M059J (cell line): ENCODE measurements at places on chromosomes 2 and 18. TPM values are rescaled to one million over a fixed set of nuclear protein-coding genes. Genes with fewer than 3 reads are reported as not detected.

The TTC32 gene
- 2.4 and 7.4 TPM in 2 replicates for total RNA-seq

The NT5DC4 gene
- total RNA-seq: not detected in 2 replicates

The NRP2 gene
- 62.0 and 84.6 TPM in 2 replicates for total RNA-seq

The IL18R1 gene
- total RNA-seq: not detected in 2 replicates

The METTL5 gene
- 89.6 and 92.4 TPM in 2 replicates for total RNA-seq

The C2orf66 gene
- total RNA-seq: not detected in 2 replicates

The HRH4 gene
- not detected in 2 replicates for total RNA-seq

GRCh38 chr2:62016957-62017356 lies 111.5 kb downstream of the COMMD1 start:
- no peak for DNase-seq

GRCh38 chr18:9861933-9862332 lies 23.8 kb upstream of the TXNDC2 start:
- DNase-seq: no peak

GRCh38 chr18:55517055-55517454 lies 70.9 kb downstream of the TCF4 start:
- peak; percentile 44 for DNase-seq

DNA sequence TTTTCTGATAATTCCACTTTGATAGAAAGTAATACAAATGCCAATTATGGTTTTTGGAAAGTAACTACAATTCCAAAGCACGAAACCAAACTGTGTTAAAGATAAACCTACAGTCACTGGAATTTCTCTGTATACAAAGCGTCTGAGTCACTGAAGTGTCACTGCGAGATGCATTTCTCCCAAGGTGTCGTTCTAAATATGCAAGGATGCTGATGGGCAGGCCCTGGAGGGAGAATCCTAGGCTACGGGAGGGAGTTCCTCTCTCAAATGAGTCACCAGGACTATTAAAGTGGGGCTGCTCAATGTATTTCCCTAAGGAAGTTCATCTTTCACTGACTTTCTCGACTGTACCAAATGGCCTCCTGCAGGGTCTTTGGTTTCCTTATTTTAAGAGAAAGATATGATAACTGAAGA lies 163.8 kb upstream of the STK17B start:
- DNase-seq: peak; percentile 89

- no peak for DNase-seq
Measured at GRCh38 chr2:43198263-43198662, 28.1 kb downstream of the ZFP36L2 start.

GRCh38 chr18:72830109-72830508 lies 37.7 kb downstream of the NETO1 start:
- DNase-seq: peak; percentile 18

- peak; percentile 13 for DNase-seq
Measured at GRCh38 chr2:134555411-134555810, 163.4 kb downstream of the TMEM163 start.

- DNase-seq: no peak
Measured at GRCh38 chr2:21415234-21415633, 291.5 kb downstream of the TDRD15 start.

GRCh38 chr18:55489034-55489986 lies 98.7 kb downstream of the TCF4 start:
- no peak for DNase-seq

DNA sequence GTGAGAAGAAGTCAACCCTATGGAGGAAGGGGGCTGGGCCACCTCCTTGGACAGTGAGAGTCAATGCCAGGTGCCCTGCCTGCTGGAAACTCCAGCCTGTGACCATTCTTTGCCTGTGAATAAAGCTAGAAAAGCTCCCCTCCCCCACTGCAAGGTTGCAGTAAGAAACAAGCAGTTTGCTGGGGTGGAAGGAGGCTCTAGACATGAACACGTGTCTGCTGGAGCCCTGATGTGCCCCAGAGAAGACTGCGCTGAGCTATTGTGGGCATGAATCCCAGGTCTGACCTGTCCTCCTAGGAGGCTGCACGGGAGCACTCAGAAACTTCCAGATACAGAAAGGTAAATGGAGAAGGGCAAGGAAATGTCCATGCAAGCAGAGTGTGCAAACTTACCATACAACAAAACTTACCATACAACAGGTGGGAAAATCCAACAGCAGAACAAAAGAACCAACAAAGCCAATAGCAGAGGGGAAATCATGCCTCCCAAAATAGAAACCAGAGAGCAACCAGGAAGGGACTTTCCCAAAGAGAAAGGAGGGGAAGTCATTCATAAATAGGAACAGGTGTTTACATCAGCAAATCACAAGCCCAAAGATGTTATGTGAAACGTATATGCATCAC lies 278.7 kb downstream of the BCL2 start:
- no peak for DNase-seq

- peak; percentile 82 for DNase-seq
Measured at GRCh38 chr2:223759569-223760430, 77.6 kb downstream of the AP1S3 start.

DNA sequence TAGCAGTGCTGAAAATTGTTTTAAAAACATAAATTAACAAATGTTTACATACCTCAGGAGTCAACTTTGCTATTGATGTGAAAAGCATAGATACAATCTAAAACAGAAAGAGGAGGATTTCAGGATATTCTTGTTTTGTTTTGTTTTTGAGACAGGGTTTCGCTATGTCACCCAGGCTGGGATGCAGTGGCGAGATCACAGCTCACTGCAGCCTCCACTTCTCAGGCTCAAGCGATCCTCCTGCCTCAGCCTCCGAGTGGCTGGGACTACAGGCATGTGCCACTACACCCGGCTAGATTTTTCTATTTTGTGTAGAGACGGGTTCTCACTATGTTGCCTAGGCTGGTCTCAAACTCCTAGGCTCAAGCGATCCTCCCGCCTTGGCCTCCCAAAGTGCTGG lies 60.6 kb downstream of the C2orf74 start:
- DNase-seq: no peak

GRCh38 chr2:233760043-233760442 lies at the start of gene UGT1A1:
Gene UGT1A1, plus strand, starts transcription at chr2:233760270. Its CDS starts 18 bp downstream, at chr2:233760288.
- DNase-seq: no peak

DNA sequence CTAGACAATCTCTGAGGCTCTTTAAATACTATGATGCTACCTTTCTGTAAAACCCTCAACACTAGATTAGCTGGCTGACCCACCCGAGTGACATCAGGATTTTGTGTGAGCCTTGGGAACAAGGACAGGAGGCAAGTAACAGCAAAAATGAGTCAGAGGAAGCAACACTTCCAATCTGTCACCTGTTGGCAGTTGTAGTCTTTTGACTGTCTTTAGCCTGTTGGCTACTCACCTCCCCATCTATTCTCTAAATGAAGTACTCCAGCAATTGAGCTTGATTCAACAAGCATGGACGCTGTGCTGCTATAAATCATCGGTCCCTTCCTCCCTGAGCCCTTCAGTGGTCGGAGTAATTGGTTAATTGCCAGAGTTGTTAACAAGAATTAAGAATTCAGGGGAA lies 898.7 kb downstream of the BCL11A start:
- no peak for DNase-seq

DNA sequence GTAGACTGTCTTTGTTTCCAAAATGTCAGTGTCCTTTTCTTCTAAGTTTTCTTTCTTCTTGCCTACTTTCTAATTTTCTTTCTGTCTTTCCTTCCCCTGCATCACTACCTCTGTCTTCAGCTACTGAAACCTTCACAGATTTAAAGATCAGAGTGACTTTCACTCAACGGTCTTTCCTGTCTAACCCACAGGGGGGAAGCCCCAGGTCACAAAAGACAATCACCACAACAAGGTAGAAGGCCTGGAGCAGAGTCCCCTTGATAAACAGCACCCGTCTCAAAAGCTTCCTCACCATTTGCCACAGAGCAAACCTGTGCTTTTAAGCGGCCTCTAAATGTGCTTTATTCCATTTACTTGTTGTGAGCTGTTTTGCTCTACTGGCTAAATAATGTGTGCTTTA lies 665.4 kb downstream of the BCL11A start:
- DNase-seq: no peak

DNA sequence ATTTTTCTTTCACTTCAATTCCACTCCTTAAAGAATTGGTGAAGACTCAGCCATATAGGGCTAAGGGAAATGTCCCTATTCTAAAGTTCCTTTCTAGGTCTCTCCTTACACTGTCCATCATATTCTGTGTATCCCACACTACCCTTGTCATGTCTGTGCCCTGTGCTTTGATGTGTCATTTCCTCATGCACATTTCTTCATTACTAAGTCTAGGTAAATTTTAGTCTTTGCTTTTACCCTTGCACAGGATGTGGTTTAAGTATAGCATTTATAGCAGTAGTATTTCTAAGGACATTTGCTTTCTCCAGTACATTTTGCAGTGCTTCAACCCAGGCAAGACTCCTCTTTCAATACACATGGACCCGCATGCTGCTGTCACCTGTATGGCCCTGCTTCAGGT lies 221.5 kb upstream of the ACVR2A start:
- peak; percentile 18 for DNase-seq

GRCh38 chr18:33781429-33781828 lies 203.4 kb downstream of the ASXL3 start:
- DNase-seq: no peak

DNA sequence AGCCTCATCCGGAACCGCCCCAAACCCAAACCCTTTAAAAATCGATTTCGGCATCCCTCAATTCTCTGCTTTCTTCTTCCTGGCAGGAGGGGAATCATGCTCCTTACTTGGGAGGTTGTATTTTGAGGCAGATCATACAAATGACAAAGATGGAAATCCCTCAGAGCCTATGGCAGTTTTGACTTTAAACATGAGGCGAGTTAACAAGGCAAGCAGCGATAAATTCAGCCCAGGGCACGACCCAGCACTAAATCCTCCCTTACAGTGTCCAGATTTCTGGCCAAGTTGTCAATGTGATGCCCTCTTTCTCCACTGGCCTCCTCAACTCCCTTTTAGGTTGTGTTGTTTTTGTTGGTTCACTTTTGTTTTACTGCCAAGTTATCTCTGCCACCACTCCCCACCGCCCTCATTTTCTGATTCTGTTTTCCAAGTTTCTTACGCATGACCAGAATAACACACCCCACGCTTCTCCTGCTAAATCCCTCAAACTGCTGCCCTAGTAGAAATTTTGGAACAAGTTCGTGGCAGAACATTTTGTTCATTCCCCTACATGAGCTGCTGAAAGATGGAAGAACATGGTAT lies 68.3 kb downstream of the CTAGE1 start:
- DNase-seq: peak; percentile 13

DNA sequence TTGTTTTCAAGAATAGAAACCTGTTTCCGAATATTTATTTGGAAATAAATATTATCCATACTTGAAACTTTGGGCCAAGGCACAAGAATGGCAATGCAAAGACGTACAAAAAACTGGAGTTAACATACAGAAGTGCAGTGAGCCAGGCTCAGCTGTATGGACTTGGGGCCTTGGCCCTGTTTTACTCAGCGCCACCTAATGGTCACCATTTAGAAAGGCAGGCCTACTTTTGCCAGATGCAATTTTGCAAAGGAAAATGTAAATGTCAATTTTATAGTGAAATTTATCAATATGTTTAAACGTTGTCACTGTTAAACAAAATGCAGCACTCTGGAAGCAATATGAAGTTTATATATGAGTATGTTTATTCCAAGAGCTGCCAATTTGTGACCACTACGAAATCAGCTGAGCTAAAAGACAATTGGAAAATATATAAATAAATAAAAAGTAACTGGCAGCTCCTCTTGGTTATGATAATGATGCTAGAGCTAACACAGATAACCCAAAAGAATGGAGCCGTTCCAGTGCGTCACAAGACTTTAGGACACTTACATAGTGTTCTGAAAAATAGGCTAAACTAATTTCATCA lies 155.0 kb downstream of the ARHGAP15 start:
- peak; percentile 26 for DNase-seq

DNA sequence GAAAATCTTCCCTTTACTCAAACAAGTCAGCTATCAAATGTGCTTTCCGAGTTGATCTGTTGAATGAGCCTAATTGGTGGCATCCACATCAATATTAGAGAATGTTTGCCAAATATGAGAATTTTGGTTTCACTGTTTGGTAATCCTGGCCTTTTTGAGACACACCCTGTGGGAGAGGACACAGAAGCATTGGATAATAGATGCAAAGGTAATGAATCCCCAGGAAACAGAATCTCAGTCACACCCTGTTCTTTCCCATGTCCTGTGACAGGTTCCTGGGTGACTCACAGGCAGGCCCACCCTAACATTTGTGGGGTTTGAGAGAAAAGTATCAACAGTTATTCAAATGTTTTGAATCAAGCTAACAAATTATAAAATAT lies 99.8 kb upstream of the PELI1 start:
- DNase-seq: no peak

DNA sequence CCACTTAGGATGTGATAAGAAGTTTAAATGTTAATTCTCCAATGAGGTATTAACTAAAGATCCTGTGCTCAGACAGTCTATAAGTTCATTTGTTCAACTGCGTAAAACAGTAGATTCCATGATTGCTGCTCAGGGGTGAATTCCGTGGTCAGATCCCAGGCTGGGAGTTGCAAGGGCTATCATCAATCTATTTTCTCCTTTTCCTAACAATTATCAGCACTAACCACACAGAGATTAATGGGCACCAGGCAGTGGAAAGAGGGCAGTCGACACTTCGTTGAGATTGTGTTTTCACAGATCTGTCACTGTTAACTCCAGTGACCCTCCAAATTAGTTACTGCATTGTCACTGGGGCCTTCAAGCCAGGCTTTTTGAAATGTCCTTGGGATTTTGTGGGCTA lies 154.1 kb upstream of the SPRED2 start:
- DNase-seq: no peak

GRCh38 chr18:46445522-46446313 lies 211.3 kb downstream of the LOXHD1 start:
- DNase-seq: no peak

DNA sequence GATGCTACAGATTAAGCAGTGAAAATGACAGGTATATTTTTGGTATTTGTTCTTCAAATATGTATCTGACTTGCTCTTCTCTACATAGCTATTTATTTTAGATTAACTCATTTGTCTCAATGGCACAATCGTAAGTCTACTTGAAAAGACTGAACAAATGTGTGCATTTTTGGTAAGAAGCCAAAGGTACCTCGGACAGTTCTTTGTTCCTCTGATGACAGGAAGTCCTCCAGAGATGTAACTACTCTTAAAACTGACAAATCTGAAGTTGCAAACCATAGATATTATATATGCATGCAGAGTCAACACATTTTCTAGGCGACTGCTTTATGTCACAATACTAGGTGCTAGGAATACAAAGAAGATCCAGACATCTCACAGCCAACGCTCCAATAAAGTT lies 36.7 kb downstream of the NDUFAF7 start:
- DNase-seq: no peak

GRCh38 chr18:79197531-79197930 lies 128.3 kb downstream of the ATP9B start:
- DNase-seq: no peak

- DNase-seq: no peak
Measured at GRCh38 chr2:145413261-145414030, 893.5 kb upstream of the ZEB2 start.

DNA sequence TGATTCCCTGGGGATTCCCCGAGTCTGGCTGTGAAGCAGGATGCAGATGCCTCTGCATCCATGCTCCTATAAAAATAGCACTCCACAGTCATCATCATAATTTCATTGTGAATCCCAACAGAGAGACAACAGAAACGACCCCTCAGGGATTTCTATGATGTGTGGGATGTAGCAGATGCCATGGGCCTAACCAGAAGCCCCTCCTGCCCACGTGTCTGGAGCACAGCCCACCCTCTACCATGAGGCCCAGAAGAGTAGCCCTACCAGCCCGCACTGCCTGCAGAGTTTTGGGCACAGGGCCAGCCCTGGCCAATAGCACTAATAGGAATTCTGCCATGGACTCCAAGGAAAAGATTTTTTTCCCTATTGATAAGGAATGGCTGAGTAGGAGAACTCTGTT lies 66.6 kb downstream of the GYPC start:
- no peak for DNase-seq
